ENCODE measurements at places on chromosomes 3 and 15.
A peak's percentile ranks its signal among the peaks of the same experiment; 100 is the strongest.

DNA sequence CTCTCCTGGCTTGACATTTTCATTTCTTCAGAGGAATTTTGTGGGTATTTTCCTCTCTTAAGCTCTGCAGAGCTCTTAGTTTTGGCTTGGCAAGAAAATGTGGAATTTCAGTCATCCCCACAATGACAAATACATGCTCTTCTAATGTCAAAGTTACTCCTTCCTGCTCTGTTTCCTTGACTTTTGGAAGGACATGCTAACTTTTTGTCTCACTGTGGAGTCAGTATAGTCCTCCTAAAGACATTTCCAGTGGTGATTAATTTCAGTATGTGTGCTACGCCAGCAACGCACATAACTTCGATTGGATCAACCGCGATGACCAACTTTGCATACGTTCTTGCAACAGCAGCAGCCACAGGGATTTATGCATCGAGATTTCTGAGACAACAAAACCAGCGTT is 13.3 kb downstream of the EBLN2 start:
- no peak for DNase-seq

DNA sequence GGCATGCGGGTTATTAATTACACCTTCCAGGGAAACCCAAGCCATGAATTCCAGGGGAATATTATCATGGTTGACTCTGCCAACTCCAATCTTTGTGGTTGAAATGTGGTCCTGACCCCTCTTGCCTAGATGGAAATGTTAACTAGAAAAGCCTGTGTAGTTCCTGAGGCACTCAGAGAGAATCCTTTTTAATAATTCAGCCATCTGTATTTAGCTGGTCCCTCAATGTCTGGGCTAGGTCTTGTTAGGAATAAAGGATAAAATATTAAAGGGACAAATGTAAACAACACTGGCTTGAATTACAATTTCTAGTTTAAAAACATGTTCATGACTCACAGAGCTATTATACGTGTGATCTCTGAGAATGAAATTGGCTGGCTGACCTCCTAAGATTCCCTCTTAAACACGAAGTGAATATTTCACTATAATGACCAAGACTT is 435.2 kb upstream of the SUCLG2 start:
- DNase-seq = no peak

GRCh38 chr15:76064375-76064774 is 4.6 kb downstream of the TMEM266 start:
- DNase-seq = no peak

DNA sequence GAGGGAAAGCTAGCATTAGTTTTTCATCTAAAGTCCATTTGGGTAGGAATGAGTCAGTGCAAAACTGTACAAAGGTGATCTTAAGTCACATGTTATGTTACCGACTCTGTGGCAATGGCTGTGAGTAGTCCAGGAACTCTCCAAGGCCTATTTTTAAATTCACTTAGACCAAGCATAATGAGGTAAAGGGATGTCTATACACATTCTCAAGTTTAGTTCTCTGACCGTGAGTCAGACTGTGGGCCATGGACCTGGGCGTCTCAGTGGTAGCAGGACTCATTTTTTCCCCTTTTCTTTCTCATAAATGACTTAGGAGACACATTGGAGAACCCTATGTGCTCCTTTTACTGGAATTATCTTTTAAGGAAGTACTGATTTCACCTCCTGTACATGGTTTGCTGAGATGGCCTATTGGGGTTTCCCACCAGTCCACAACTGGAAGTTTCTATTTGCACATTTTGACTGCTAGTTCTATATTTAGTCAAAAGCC is 488.7 kb upstream of the TPRG1 start:
- DNase-seq = peak; percentile 91

DNA sequence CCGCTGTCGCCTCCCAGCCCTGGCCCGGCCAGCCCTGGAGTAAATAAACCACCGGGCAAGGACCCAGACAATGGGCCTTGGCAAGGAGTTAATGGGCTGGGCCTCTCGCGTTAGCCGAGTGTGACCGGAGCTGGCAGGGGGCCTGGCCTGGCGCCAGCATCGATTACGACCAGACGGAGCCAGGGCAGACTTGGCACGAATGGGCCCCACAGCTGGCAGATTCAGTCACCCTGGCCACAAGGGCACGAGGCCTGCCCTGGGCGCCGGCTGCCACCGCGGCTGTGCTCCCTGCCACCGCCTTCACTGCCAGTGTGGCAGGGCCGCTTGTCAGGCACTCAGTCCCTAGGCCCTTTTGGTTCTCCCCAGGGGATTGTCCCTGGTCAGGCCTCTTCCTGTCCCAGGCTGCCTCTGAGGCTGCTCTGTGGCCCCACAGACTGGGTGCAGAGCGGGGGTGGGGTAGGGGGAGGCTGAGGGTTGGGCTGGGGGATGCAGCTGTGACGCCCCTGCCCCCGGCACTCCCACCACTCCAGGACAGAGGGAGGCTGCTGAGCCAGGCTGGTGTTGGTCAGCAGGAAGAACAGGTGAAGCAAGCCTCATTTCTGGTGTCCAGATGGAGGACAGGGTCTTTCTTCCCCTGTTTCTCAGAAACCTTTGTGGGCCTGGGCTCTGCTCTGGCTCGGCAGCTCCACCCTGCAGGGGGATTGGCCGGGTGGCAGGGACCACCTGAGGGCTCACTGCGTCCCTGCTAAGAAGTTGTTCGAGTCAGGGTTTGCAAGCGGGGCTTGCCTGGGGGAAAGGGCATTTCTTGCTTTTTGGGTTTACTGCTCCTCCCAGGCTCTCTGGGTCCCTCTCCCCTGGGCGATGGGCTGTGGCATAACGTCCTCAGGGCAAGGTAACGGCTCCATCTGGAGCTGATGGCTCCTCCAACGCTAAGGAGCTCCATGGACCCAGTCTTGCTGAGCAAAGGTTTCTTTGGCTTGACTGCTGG is 30.5 kb upstream of the SRP14 start:
- peak; percentile 68 for DNase-seq

GRCh38 chr3:76034649-76035048 is 249.3 kb upstream of the ZNF717 start:
- no peak for DNase-seq

GRCh38 chr3:181948286-181948685 is 236.6 kb downstream of the SOX2 start:
- DNase-seq = no peak

DNA sequence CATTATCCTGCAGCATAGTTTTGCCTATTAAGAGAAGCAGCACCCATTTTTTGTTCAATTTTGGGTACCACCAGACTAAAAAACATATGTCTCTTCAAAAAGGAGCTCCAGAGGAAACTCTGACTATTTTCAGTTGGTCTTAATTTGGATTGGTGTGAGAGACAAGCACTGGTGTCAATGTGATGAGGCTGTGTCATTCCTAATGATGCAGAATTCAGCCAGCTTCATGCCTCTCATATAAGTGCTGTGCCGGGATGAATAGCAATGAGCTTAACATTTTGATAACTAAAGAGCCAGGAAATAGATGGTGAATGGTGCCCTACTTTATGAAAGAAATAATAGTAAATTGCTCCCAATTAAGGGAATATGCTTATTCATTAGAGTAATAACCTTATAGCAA is 15.9 kb downstream of the POPDC2 start:
- DNase-seq = no peak

DNA sequence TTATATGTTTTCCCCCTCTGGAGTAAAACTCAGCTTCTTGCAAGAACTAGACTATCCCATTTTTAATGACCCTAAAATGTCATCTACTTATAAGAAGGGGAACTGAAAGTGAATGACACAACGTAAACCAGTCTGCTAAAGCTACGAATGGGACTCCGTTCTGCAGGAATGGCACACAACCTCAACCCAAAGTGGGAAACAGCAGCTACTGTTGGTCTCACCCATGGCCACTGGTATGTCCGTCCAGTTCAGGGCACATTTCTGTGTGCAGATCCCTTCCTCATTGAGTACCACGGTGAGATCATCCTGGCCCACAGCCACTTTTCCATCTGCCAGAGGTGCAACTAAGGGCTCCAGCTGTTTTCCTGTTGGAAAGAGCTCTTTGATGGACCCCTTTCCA is 23.8 kb downstream of the VPS39 start:
- DNase-seq = no peak

DNA sequence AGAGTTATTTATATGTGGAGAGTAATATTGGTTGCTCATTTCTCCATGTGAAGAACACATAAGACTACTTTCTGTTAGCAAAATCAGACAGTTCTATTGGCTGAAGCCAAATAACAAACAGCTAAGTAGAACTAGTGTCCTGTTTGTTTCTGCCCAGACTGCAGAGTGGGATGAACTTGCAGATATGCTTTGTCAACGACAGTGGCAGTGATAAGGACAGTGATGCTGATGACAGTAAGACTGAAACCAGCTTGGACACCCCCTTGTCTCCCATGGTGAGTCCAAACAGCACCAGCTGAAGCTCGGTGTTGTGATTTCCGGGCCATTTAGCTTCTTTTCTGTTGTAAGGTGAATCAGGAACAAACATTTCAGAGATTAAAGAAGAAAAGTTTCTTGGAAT is 102.6 kb upstream of the IL12A start:
- no peak for DNase-seq

DNA sequence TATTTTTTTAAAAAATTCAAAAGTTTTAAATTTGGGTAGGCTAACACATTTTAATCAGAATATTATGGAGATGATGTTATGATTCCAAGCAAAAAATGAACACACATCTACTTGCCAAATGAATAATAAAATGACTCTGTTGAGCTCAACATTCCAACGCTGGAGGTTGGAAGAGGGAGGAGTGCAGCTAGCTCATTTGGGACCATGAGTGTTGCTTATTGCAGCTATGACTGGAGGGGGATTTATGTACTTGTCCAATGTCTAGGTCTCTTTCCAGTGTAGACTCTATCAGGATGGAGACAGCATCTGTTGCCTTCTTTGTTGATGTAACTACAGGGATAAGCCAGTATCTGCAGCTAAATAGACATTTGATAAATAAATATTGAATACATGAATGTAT is 310.6 kb downstream of the CACNA2D3 start:
- no peak for DNase-seq

- DNase-seq = peak; percentile 95
These were observed 95.7 kb upstream of the C3orf80 start for GRCh38 chr3:160129459-160130061.

DNA sequence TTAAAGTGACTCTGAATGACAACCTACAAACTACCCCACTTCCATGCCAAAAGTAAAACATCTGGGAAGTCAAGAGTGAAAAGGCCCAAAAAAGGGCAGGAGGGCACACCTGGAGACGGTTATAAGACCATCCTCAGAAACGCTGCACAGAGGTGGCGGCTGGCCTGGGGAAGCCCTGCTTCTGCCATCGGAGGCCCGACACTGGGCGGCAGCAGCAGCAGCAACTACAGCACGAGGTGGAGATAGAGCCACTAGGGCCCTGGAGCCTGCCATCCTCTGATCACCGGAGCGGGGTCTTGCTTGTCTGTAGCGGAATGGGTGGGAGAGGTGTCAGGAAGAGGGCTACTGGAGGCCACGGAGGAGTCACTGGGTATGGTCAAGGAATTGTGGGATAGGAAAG is 283.3 kb downstream of the ADAMTS17 start:
- no peak for DNase-seq

DNA sequence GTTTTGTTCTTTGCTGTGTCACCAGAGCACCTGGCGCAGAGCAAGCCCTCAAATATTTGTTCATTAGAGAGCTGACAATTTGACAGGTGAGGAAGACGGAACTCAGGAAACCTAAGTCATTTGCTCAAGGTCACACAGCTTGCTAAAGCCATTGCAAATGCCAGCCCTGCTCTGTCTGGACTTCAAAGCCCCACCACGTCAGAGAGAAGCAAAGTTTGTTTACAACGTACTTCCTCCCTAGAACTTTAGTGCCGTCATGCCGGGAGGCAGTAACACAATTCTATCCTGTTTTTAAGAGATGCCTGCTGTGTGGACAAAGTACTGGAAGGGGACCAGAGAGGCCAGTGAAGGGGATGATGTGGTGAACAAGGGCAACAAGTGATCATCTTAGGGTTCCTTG is 216.6 kb upstream of the PRICKLE2 start:
- no peak for DNase-seq

GRCh38 chr3:11588755-11589154 is 55.0 kb downstream of the VGLL4 start:
- DNase-seq = no peak

- DNase-seq = peak; percentile 33
These were observed 334.8 kb downstream of the NAALADL2 start for GRCh38 chr3:175193815-175194518.
